ENCODE measurements at places on chromosomes 11 and 22. TPM values are rescaled to one million over a fixed set of nuclear protein-coding genes. Genes with fewer than 3 reads are reported as not detected.

CECR2 gene
- total RNA-seq = 7.1 TPM

RFPL3 gene
- total RNA-seq = not detected

NAGA gene
- 13.4 TPM for total RNA-seq

MIAT gene
- 1.9 TPM for total RNA-seq

SYT7 gene
- total RNA-seq = 32.5 TPM

OR52E8 gene
- total RNA-seq = not detected

SCN4B gene
- total RNA-seq = 11.0 TPM

RNF141 gene
- 34.1 TPM for total RNA-seq

YPEL1 gene
- total RNA-seq = 3.2 TPM
